ENCODE measurements at places on chromosomes 1 and 21. TPM values are rescaled to one million over a fixed set of nuclear protein-coding genes. Genes with fewer than 3 reads are reported as not detected.
A peak's percentile ranks its signal among the peaks of the same experiment; 100 is the strongest.

Gene CD1B
- total RNA-seq = not detected

Gene FAM72D
- total RNA-seq = 16.3 TPM

Gene CATSPERE
- total RNA-seq = 0.34 TPM

DNA sequence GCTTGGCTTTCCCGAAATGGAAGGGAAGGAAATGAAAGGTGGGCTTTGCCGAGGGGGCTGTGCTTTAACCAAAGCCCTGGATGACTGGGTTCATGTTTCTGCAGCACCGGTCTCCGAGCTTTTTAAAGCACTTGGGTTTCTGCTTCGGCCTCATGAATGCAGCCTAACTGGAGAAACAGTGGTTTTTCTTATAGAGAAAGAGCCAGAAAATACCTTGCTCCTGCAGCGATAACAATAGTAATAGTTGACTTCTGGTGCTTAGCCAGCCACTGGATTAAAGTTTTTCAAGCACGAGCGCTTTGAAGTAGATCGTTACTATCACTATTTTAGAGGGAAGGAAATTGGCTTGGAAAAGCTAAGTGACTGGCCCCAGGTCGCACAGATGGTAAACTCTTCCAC lies 500 bp upstream of the DOCK7 start:
- no peak for DNase-seq
- no peaks in the 10 kb centered on the region for H3K36me3 ChIP-seq
- peak overlapping the region; percentile 69 for H3K4me3 ChIP-seq
- peak overlapping the region; percentile 74 for H3K27ac ChIP-seq

Measured in HCT116 (cell line).